ENCODE measurements at places on chromosomes 16 and 17.

GRCh38 chr17:41773190-41773588 is 13.3 kb downstream of the JUP start:
- no peak for DNase-seq

- no peak for DNase-seq
Observed at GRCh38 chr16:369275-369865, 968 bp downstream of the MRPL28 start.

- DNase-seq = no peak
Observed at GRCh38 chr16:167122-167690, 1.4 kb downstream of the HBM start.

DNA sequence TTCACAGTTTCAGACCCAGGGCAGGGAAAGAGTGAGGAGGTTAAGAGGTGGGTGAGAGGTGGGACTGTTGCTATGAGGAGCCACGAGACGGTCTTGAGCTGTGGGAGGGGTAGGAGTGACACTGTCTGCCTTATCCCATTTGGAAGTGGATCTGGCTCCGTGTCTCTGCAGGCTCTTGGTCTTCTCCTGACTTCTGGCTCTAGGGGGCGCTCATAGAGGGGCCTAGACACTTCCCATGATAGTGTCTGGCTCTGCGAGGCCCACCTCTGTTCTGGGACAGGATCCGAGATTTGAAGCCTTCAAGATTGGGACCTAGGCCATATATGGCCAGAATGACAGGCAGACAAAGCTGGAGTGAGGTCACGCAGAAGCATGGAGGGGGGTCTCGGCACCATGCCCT is 204.5 kb downstream of the GSG1L start:
- DNase-seq = no peak

DNA sequence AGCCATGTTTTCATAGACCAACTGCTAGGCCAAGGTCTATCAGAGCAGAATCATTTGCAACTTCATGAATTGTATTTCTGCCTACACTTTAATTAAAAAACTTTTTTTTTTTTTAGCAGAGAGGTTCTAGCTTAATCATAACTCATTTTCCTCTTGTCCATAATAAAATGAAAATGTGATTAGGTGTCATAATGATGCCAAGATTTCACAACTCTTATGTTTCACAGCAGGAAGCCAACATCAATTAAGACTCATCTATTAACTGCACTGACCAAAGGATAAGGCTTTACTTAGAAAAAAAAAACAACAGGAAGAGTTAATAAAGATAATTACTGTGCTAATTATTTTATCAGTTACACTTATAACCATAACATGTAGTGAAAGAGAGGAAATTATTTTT is 18.9 kb upstream of the RNF43 start:
- DNase-seq = no peak

DNA sequence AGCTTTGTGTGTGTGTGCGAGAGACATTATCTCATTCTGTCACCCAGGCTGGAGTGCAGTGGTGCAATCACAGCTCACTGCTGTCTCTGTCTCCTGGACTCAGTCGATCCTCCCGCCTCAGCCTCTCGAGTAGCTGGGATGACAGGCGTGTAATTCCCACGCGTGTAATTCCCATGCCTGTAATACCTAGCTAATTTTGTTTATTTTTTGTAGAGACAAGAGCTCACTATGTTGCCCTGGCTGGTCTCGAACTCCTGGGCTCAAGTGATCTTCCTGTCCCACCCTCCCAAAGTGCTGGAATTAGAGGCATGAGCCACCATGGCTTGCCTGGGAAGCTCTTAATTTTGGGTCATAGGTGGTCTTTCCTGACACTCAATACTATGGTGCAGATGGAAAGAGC is 205.3 kb upstream of the TNRC6C start:
- no peak for DNase-seq

- no peak for DNase-seq
Observed at GRCh38 chr17:71402007-71402406, 718.8 kb upstream of the SOX9 start.

DNA sequence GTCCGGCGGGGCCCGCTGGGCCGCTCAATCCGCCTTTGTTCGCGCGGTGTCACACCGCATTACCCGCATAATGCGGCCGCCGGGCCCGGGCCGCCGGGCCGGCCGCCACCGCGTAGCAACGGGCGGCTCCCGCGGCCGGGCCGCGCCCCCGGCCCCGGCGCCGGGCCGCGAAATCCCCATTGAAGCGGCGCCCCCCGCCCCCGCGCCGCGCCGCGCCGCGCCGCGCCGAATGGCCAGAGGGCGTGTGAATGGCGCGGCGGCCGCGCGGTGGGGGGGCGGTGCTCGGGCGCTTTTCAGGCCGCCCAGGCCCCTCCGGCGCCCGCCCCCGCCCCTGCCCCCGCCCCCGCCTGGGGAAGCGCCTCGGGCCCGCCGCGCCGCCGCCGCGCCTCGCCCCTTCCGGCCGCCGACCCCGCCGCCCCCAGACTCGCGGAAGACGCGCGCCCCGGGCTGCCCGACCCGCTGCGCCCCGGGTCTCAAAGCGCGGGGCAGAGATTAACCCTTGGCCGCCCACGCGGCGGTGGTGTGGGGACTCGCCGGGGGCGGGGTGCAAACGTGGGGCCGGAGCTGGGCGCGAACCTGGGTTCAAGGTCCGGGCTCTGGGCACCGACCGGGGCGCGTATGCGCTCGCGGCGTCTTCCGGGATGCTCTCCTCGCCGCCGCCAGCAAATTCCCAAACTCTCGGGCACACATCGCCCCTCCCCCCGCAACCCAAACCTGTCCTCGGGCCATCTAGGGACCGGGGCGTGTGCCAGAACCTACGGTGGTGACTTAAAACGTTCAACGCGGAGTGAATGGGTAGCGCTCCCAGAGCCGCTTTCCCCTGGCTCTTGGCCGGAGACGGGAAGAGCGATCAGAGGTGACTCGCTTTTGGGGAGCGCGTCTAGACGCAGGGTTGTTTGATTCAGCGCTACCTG is 46.7 kb downstream of the WNT3 start:
- no peak for DNase-seq

DNA sequence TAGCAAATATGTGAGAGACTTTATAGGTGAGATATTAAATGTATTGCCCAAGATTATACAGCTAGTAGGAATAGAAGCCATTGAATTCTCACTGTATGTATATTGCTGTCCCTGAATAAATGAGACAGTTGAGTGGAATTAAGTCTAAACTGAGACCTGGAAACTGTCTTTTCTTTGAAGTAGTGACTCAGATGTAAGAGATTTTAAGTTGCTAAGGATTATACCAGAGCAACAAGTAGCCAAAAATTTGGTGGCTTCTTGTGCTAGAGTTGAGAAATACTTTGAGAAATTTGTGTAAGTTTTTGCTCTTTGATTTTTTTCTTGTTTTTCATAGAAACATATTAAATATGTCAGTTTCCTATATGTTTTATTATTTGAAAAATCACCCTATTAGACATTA is 58.7 kb downstream of the TANC2 start:
- no peak for DNase-seq

DNA sequence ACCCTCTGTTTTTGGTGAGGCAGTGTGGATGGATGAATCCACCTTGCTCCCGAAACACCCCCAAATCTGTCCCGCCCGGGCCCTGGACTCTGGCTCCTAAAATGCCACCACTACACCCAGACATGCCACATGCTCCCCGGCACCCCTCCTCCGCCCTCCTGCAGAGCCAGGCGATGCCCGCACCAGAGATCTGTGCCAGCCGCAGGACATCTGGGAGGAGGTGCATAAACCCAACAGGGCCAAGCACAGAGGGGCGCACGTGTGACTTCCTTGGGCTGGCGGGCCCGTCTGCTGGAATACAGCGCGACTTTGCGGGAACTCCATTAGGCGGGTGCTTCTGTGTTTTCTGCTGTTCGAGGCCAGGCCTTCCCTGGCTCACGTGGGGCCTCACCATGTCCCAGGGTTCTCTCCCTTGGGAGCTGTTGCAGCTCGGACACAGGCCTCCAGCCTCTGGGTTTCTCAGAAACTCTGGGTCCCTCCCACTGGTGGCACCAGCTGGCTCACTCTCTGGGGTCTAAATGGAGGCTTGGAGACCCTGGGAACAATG is 14.1 kb upstream of the ACSF3 start:
- DNase-seq = no peak

DNA sequence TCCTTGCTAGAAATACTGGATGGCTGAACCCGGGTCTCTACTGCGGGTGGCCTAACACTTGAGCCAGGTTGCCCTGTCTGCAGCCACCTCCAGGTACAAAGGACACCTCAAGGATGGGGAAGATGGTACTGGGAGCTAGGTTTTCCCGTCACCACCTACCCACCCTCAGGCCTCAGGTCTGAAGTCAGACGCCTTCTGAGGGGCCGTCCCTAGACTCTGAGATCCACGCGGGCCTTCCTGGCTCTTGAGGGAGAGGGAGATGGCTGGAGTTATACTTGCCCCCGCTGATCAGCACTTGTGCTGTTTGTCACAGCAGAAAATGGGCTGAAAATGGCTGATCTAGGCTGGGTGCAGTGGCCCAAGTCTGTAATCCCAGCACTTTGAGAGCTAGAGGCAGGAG is 10.6 kb downstream of the TRPV3 start:
- DNase-seq = no peak

Data from stimulated activated CD8-positive, alpha-beta memory T cell treated with anti-CD3 and anti-CD28 coated beads, Interleukin-7, amount 100 ng/mL, for 1 hour (primary cell).